SJSA1 (cell line): ENCODE measurements at places on chromosomes 11 and 22. TPM values are rescaled to one million over a fixed set of nuclear protein-coding genes. Genes with fewer than 3 reads are reported as not detected.

GRCh38 chr11:26268980-26269660, 62.8 kb upstream of the ANO3 start:
- no peak for DNase-seq

- DNase-seq = no peak
These were observed 31.9 kb upstream of the DBX1 start for GRCh38 chr11:20192151-20192550.

GRCh38 chr11:33692013-33692504, 8.6 kb downstream of the C11orf91 start:
- DNase-seq = peak; percentile 98

GRCh38 chr11:42054351-42054900, 595.0 kb upstream of the LRRC4C start:
- no peak for DNase-seq

- no peak for DNase-seq
These were observed 30.7 kb downstream of the SPON1 start for GRCh38 chr11:13993096-13993765.

Gene SMIM35
- not detected in 2 replicates for total RNA-seq

Gene CRYBB2
- total RNA-seq = 0.21 TPM in 1 of 2 replicates, not detected in the other

Gene TOB2
- 13.0 and 17.9 TPM in 2 replicates for total RNA-seq

DNA sequence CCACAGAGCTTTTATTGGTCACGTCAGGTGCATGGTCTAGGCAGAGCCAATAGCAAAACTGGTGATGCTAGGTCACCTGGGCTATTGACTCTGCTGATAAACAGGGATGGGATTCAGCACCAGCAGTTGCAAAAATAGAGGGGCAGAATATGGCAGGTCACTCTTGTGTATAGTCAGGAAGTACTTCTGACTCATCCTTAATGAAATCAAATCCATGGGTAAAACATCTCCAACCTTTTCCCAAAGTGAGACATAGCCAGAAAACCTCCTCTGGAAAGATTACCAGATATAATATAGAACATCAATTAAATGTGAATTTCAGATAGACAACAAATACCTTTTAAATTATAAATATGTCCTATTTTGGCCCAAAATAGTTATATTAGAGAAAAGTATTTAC, 383.2 kb downstream of the METTL15 start:
- no peak for DNase-seq

GRCh38 chr11:74237541-74237940, 66.5 kb downstream of the PPME1 start:
- DNase-seq = no peak

DNA sequence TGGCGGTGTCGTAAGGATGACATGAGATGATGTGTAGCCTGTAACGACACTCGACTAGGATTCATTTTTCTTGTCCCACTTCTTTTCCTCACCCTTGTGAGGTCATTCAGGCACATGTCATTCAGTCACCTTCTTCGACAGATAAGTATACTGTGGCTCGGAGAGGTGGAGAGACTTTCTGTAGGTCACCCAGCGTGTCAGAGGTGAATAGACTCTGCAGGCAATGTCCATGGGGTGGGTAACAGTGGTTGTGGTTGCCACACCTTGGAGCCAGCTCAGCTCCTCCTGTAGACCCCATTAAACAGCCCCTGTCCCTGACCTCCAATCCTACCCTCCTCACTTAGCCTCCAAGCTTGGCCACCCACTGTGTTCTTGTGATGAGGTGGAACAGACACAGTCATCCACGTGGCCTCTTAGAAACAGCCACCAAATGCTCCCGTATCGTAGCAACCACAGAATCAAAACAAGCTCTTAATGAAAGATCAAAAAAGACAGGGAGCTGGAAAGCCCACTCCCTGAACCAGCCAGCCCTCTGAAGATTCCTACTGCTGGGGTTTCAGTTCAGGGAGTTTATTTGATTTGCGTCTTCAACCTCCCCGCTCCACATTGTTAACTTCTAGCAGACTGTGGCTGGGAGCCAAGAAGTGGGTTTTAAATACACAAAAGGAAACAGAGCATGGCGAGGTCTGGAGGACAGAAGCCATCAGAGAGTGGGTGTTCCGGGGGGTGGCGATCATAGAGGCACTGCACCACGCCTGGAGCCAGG, 89.0 kb upstream of the GRK3 start:
- DNase-seq = peak; percentile 98

Gene CALCA
- total RNA-seq = not detected in 2 replicates

GRCh38 chr11:75719340-75720239, 2.0 kb downstream of the MOGAT2 start:
- DNase-seq = no peak

DNA sequence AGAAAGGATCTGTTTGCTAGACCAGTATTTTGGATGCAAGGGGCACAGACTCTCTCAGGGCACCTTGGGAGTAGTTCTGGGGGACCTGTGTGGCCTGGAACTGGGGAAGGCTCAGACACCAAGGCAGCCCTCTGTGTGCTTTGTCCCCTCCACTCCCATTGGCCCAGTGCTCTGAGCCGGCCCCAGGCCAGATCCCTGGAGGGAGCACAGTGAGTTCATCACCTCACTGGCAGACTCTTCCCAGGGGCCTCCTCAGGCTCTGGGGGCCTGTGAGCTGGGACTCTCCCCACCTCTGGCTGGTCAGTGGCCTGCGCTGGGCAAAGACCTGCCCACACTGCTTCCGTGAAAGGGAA, 51.7 kb downstream of the CHRDL2 start:
- no peak for DNase-seq

GRCh38 chr22:22316589-22316988, 72.0 kb downstream of the VPREB1 start:
- no peak for DNase-seq

Gene RASD2
- total RNA-seq = not detected in 2 replicates

GRCh38 chr11:131661132-131661531, 290.7 kb downstream of the NTM start:
- no peak for DNase-seq

DNA sequence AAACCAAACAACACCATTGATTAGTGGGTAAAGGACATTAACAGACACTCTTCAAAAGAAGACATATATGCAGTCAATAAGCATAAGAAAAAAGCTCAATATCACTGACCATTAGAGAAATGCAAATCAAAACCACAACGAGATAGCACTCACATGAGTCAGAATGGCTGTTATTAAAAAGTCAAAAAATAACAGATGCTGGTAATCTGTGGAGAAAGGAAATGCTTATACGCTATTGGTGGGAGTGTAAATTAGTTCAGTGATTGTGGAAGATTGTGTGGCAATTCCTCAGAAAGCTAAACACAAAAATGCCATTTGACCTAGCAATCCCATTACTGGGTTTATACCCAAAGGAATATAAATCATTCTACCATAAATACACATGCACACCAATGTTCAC, 182.6 kb downstream of the TRPC6 start:
- no peak for DNase-seq

DNA sequence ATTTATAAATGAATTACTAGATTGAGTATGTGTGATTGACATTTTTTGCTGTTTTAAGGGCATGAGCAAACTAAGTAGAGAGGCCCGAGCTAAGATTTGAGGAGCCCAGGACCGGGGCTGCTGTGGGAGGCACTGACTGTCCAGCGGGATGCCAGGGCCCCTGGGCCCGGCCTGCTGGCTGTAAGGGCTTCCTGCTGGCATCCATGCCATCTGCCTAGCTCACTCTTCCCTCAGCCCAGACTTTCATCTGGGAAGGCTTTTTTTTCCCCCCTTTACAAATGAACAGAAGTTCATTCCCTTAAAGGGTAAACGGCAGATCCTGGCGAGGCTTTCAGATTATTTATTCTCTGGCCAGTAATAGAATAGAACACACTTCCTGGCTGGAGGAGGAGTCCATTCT, 16.0 kb upstream of the TP53I11 start:
- DNase-seq = no peak

Gene HDHD5
- total RNA-seq = 31.1 and 40.6 TPM in 2 replicates

DNA sequence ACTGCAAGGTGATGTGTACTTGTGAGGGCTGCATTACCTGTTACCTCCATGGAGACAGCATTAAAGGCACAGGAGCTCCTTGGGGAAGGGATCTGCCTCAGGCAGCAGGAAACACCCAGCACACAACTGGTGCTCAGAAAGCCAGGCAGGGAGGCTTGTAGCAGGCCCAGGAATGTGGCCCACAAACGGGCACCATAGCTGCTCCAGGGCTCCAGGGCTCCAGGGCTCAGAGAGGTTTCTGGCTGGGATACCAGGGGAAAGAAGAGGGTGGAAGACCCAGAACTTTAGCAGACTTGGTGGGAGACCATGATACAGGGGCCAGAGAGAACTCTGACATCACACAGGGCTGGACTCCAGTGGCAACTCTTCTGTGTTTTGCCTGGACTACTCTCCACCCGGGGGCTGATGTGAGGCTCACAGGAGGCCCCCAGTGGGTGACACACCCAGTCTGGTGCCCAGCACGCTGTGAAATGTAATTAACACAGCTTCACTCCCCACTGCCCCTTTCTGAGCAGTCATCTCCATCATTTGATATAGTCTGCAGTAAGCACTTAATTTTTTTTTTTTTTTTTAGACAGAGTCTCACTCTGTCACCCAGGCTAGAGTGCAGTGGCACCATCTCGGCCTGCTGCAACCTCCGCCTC, 14.7 kb upstream of the SULT4A1 start:
- no peak for DNase-seq

Gene SERPIND1
- total RNA-seq = not detected in 2 replicates

- peak; percentile 66 for DNase-seq
These were observed 141.1 kb upstream of the NARS2 start for GRCh38 chr11:78715639-78716311.

DNA sequence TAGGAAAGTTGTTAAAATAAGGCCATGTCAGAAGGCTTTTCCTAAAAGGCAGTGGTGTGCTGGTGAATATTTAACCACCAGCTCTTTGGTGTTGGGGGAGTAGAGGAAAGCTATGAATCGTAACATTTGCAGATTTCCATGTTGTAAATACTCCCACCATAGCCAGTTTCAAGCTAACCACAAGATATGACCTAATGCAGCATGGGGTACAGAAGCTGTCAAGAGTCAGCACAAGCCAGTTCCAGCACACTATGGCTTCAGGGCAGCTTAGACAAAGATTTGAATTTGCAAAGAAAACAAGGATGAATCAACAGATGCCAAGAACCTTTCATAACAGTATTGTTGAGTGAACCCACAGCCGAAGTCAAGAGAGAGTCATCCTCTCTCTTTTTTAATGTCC, 40.0 kb downstream of the COMMD9 start:
- DNase-seq = peak; percentile 43

DNA sequence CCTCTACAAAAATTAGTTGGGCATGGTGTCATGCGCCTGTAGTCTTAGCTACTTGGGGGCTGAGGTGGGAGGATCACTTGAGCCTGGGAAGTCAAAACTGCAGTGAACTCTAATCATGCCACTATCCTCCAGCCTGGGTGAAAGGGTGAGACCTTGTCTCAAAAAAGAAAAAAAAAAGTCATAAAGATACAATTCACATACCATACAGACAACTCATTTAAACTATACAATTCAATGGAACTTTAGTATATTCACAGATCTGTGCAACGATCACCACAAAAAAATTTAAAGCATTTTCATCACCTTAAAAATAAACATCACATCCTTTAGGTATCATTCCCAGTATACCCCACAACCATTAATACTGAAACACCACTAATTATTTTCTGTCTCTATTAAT, 201.2 kb downstream of the PGR start:
- no peak for DNase-seq
